Left cardiac atrium (tissue), 4 donors: ENCODE measurements at places on chromosomes 1 and 21. TPM values are rescaled to one million over a fixed set of nuclear protein-coding genes. Genes with fewer than 3 reads are reported as not detected.

The LAX1 gene
- total RNA-seq, result 0.26 TPM

The PDZK1 gene
- 0.12 TPM for total RNA-seq

The LMO4 gene
- total RNA-seq, result 43.2 TPM

The SHISA4 gene
- total RNA-seq, result 49.0 TPM

The HSD11B1 gene
- 5.6 TPM for total RNA-seq

The FNDC10 gene
- 2.5 TPM for total RNA-seq

The SLC25A33 gene
- total RNA-seq, result 8.8 TPM

The KLF17 gene
- total RNA-seq, result not detected

The CADM3 gene
- total RNA-seq, result 6.3 TPM

The OR6Y1 gene
- total RNA-seq, result not detected

The PPIAL4G gene
- not detected for total RNA-seq

The TAS1R1 gene
- total RNA-seq, result not detected

The WNT2B gene
- total RNA-seq, result 4.7 TPM

The C1orf94 gene
- total RNA-seq, result not detected

The ORC1 gene
- 0.94 TPM for total RNA-seq

The FCAMR gene
- total RNA-seq, result not detected
